Eye (tissue), 1 donor: ENCODE measurements at places on chromosomes 1 and 21.

DNA sequence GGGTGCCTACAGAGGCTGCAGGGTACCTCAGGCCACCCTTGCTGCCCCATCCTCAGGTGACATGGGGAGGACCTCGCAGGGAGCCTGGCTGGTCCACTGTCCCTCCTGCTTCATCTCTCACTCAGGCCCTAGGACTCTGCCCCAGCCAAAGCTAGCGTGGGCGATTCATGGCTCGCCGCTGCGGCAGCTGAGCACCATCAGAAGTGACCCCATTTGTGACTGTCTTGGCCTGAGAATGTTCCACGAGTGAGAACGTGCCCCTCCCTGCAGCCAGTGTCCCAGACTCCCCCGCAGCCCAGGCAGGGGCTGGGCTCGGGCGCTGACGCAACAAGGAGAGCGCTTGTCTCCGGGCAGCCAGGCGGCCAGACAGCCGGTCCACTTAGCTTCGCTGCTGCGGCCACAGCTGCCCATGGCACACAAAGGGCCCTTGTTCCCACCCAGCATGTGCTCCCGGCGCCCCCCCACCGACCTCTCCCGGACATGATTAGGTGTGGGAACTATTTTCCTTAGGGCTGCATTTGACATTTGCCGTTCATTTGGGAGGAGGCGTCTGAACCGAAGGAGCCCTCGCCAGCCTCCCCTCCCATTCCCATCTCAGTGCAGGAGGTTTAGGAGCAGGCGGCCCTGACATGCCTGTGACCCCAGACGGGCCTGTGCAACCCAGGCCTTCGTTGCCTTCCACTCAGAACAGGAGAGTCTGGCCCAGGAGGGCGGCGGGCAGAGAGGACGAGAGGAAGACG, 19.3 kb upstream of the POFUT2 start:
- DNase-seq, result peak; percentile 94

DNA sequence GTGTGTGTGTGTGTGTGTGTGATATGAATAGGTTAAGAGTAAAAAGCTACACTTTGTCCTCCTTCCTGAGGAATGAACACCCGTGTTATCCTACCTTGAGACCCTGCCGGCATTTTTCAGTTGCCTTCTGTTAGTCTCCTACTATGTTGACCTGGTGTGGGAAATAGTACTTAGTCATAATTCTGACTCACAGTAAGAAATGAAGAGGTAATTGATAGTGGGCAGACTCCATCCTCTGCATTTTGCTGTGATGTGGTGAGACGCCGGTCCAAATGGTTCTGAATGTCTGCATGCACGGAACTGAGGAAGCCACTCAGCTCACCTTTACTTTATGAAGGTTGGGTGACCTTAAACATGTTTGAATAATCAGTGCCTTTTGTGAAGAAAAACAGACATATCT, 12.6 kb downstream of the CD101 start:
- DNase-seq, result no peak

DNA sequence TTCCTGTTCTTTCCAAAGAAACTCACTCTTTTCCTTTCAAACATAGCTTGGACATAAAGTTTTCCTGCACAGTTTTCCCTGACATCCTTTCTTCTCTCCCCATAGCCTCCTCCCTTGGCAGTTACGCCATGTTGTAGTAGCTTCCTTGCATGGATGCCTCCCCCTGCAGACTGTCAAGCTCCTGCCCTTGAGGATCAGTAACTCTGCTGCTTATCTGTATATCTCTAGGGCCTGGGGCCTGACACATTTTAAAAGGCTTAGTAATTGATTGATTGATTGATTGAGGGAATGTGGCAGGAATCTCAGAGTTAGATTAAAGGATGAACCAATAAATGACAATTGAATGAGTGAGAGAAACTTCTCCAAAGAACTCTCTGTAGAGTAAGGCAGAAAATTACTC, 143.7 kb downstream of the NEK7 start:
- DNase-seq, result peak; percentile 18

DNA sequence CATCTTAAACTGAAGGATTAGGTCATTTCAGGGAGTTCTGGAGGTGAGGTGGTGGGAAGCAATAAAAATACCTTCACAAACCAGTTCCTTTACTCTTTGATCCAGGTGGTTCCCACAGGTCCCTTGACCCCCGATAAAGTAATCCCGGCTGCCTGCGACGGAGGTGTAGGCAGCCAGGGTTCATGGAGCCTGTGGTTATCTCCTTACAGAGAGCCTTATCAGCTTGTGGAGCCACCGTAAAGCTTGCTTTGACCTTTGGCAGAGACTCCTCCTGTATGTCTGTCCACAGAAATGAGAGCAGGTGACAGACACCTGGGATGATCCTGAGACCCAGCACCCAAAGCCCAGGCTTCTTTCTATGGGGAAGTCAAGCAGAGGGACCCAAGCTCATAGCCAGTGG, 243.4 kb downstream of the KIF26B start:
- no peak for DNase-seq

GRCh38 chr1:85406887-85407533, 57.9 kb downstream of the DDAH1 start:
- peak; percentile 77 for DNase-seq

- DNase-seq, result no peak
These were observed 210.1 kb downstream of the FGGY start for GRCh38 chr1:59506952-59507351.

DNA sequence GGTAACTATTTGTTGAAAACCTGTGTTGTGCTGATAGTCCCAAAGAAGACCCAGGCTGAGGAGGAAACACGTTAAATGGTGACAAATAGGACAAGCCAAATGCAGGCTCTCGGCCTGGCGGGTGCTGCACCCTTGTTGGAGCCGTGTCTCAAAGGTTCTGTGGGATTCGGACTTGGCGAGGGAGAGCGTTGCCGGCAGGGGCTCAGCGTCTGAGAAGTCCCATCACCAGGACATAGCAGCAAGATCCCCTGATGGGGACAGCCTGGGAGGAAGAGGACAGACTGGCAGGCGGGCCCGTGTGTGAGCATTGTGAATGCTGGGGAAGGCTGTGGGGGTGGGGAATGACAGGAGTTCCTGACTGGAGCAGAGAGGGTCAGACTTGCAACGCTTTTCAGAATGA, 142.5 kb downstream of the PGBD5 start:
- no peak for DNase-seq

DNA sequence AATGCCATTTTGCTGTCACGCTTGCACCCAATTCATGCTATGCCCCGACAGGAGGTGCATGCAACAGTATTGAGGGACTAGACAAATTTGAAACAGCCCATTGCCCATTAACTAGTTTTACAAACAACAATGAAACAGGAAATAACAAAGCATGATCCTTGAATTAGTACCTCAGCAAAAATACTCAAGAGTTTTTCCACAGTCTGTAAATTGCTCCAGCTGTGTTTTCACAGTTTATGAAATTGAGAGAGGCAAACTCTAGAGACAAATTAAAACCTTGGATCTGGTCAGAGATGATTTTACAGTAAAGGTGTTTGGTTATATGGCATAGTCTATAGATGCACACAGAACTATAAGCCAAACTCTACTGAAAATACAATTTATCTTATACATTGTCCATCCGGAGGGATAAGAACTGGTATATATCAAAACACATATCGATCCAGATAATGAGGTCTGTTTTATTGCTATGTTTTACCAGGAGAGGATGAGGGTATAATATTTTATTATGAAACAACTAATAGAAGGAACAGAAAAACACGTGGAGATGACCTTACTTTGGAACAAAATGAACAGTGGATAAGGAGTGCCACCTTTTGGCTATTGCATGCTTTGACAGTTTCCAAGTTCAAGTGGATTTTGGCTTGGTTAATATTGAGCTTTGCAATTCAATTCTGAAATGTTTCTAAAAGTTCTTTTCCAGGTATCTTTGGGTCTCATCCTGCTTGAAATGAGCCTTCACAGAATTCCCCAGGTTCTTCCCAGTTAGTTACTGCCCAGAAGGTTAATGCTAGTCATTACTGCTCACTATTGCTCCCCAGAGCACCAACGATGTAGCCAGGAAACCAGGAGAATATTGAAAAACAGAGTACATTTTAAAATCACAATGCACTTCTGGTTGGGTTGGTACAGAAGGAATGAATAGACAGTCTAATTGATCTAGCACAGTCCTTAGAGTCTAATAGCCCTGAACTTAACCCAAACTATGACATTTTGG, 45.7 kb downstream of the ZC3H11B start:
- peak; percentile 82 for DNase-seq

- DNase-seq, result peak; percentile 80
These were observed 99.4 kb downstream of the GIPC2 start for GRCh38 chr1:78145105-78145580.

- no peak for DNase-seq
These were observed 14.1 kb downstream of the HUNK start for GRCh38 chr21:31886915-31887314.

DNA sequence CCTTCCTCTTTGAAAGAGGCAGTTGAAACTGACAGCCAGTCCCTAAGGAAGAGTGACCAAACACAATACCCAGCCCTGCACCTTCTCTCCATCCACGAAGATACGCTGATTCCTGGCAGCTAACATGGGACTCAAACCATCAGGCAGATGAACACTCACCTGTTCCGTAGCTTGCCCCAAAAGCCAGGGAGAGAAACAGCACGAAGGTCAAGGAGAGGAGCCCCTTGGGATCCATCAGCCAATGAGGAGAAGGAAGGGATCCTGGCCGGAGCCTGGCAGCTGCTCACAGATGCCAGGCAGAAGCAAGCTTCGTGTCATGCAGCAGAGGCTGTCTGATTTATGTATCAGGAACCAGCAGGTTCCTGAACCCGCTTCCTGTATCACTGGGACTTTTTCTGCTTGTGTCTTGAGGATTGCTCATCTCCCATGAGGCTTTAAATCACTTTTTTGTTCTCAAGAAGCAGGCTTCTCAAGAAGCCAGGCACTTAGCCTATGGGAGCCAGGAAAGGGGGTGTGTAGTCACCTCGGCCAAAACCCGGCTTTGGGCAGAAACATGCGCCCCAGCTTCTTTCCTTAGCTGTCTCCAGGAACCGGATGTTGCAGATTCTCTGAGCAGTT, at the start of gene SLAMF1:
SLAMF1 (minus strand) TSS at position 334 of the 618 bp plus-strand sequence; CDS start at position 235, 99 bp downstream.
- no peak for DNase-seq

DNA sequence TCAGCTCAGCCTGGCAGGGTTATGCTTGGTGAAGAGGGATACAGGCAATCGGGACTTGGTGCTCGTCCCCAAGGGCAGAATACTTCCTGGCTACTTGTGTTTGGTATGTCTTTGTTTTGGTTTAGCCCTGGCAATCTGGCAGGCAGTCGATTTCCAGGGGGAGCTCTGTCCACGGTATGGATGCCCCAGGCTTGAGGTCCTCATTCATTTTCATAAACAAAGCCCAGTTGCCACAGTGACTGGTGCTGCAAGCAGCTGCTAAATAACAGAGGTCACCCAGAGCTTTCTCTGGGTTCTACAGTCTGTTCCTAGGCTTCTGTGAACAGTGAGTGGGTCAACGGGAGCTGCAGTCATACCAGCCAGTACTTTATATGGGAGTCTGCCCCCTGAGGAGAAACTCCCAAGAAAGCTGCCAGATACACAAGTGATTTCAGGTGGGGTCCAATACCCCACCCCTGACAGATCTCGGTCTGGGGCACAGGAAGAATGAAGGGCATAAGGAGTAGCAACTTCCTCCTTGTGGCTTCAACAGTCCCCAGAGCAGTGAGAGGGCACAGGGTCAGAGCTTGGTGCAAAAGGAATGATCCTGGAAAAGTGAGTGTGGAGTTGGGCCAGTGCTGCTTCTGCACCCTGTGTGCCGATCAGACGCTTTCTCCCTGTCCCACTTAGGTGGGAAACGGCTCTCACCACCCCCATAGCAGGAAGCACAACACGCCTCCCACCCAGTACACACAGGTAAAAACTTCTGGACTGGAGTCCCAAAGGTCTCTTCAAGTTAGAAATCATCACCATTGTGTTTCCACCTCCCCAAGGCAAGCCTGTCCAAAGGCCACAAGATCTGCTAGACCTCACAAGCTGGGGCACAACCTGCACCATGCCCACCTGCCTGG, 55.5 kb downstream of the TGFBR3 start:
- DNase-seq, result peak; percentile 38

DNA sequence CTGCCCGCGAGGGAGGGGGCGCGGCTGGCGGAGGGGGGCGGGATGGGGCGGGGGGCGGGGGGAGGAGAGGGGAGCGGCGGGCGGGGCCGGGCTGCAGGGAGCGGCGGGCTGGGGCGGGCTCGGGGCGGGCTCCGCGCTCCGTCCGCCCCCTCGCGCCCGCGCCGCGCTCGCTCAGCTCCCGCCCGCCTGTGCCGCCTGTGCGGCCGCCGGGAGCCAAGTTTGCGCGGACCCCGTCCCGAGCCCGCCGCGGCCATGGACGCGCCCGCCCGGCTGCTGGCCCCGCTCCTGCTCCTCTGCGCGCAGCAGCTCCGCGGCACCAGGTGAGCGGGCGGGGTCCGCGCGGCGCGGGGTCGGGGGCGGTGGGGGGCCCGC, at the start of gene GABRD:
GABRD (plus strand) TSS at position 174 of the 372 bp plus-strand sequence; CDS start at position 253, 79 bp downstream.
- DNase-seq, result peak; percentile 60

- peak; percentile 75 for DNase-seq
These were observed 57.4 kb upstream of the ACOT11 start for GRCh38 chr1:54490361-54491248.

- no peak for DNase-seq
These were observed 346.4 kb downstream of the CHRM3 start for GRCh38 chr1:239732770-239733169.

GRCh38 chr21:38913120-38913892, 107.6 kb downstream of the ETS2 start:
- peak; percentile 76 for DNase-seq

- no peak for DNase-seq
These were observed 85.8 kb upstream of the IPO9 start for GRCh38 chr1:201742955-201743805.

- DNase-seq, result no peak
These were observed 26.0 kb upstream of the ZRANB2 start for GRCh38 chr1:71106658-71107322.

- no peak for DNase-seq
These were observed 10.3 kb upstream of the LUZP1 start for GRCh38 chr1:23178950-23179349.

DNA sequence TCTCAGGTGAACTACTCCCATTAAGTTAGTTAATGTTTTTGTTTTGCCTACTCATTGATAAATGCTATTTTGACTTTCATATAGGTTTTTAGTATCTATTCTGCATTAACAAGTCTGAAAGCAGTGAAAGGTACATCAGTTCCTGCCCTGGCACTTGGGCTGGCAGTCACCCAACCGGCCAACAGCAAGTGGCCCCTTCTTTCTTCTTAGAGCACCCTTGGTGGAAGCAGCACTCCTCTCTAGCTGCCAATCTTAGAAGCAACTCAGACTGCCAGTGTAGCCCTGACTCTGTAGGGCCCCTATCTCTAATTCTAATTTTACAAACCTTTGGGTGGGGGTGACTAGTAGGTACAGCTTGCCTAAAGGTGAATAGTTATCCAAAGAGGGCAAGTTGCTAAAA, 155.7 kb downstream of the FGGY start:
- DNase-seq, result no peak

GRCh38 chr1:159937054-159937750, 8.2 kb downstream of the IGSF9 start:
- DNase-seq, result peak; percentile 58

- no peak for DNase-seq
These were observed 20.6 kb upstream of the RSPO1 start for GRCh38 chr1:37655274-37655673.

DNA sequence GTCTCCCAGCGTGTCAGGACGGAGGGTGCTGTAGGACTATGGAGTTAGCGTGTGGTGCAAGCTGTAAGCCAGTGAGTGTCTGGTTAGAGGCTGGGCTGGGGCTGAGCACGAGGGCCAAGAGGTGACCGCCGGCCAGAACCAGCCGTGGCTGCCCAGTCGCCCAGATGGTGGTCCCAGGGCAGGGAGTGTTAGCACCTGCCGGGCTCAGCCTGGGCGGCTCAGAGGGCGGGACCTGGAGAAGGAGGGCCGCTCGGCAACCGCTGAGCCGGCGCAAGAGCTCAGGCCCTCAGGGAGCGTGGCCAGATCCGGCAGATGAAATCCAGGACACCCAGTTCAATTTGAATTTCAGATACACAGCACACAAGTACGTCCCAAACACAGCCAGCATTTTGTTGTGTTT, 87.9 kb downstream of the PRDM16 start:
- DNase-seq, result no peak
